ENCODE measurements at places on chromosomes 7 and 10. TPM values are rescaled to one million over a fixed set of nuclear protein-coding genes. Genes with fewer than 3 reads are reported as not detected.

RGR gene
- not detected for total RNA-seq

ANKRD30A gene
- total RNA-seq, result not detected

MYL10 gene
- total RNA-seq, result not detected

AKR1C3 gene
- 36.9 TPM for total RNA-seq

SPAG6 gene
- not detected for total RNA-seq

ACTL6B gene
- total RNA-seq, result not detected

GJD4 gene
- not detected for total RNA-seq

ATOH7 gene
- not detected for total RNA-seq

ENO4 gene
- not detected for total RNA-seq

GIMAP7 gene
- not detected for total RNA-seq

ABCB4 gene
- total RNA-seq, result not detected

ZNF518A gene
- total RNA-seq, result 11.1 TPM

SORCS1 gene
- not detected for total RNA-seq

HOXA9 gene
- total RNA-seq, result not detected

CALHM3 gene
- not detected for total RNA-seq

SPDYE16 gene
- total RNA-seq, result 0.05 TPM

HKDC1 gene
- 0.49 TPM for total RNA-seq

STEAP4 gene
- 0.92 TPM for total RNA-seq

VSIR gene
- total RNA-seq, result 13.6 TPM

HOXA11 gene
- total RNA-seq, result not detected

TACR2 gene
- total RNA-seq, result 0.28 TPM

SLC16A9 gene
- 10.3 TPM for total RNA-seq

CEP55 gene
- 36.9 TPM for total RNA-seq

PBLD gene
- total RNA-seq, result 1.5 TPM

GALNT17 gene
- not detected for total RNA-seq

Measured in airway epithelial cell (primary cell).